Foreskin keratinocyte (primary cell): ENCODE measurements at places on chromosomes 4 and X. TPM values are rescaled to one million over a fixed set of nuclear protein-coding genes. Genes with fewer than 3 reads are reported as not detected.

Gene CXCL1
- 29.4 and 42.3 TPM in 2 replicates for polyA plus RNA-seq

Gene NALF2
- 0.69 and 1.6 TPM in 2 replicates for polyA plus RNA-seq

Gene PLAC8
- 1.2 and 1.7 TPM in 2 replicates for polyA plus RNA-seq

Gene GAGE13
- not detected in 2 replicates for polyA plus RNA-seq

Gene ATP8A1
- polyA plus RNA-seq = 0.02 TPM in 1 of 2 replicates, not detected in the other

Gene ERVMER34-1
- 5.3 and 7.5 TPM in 2 replicates for polyA plus RNA-seq

Gene UGT2A1
- not detected in 2 replicates for polyA plus RNA-seq

Gene TMEM156
- 0.11 and 0.72 TPM in 2 replicates for polyA plus RNA-seq

Gene PPP3CA
- 20.5 and 20.9 TPM in 2 replicates for polyA plus RNA-seq

Gene SMIM10
- polyA plus RNA-seq = 0.12 and 0.19 TPM in 2 replicates

DNA sequence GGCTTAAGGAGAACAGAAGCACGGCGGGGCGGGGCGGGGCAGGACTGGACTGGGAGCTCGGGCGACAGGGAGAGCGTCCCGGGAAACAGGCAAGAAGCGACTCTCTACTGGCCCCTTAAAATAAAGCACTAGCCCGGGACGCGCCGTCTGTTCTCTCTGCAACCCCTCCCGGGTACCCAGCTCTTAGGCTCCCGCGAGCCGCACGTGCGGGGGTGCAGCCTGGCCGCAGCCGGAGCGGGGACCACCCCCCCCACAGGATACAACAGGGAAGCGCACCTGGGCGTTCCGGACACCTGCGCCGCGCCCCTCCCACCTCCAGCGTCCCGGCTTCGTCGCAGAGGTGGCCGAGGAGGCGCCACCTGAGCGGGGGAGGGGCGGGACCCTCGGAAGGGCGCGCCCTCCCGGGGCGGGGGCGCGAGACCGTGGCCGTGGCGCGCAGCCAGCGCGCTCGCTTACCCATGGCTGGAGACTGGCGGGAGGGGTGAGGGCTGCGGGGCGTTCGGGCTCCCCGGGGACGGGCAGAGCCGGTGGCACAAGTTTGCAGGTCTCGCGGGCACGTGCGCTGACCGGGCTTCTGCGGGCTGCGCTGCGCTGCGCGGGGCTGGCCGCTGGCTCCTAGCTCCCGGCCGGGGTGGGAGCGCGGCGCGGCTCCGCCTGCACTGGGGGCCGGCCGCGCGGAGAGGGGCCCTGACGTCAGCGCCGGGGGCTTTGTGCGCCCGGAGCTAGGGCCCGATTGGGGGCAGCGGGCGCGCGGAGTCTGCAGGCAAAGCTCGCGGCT lies 91.5 kb downstream of the GEMIN8 start:
- DNase-seq = no peak

- no peak for DNase-seq
Observed at GRCh38 chr4:183801457-183802165, 103.5 kb upstream of the STOX2 start.

- no peak for DNase-seq
Observed at GRCh38 chrX:46070421-46070820, 474.8 kb downstream of the ZNF674 start.

DNA sequence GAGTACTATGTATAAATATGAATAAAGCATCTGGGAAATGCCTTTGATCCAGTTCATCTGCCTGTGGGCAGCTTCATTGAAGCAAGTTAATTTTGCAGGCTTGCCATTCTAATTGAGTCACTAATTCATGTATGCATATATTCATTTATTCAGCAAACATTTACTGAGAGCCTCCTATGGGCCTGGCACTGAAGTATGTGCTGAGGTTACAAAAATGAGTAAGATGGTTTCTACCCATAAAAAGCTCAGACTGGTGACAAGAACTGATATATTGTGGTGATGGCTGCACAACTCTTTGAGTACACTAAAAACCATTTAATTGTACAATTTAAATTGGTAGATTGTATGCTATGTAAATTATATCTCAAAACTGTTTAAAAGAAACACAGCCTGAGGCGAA lies 1.1 kb upstream of the MRPL1 start:
- no peak for DNase-seq

- no peak for DNase-seq
Observed at GRCh38 chr4:137359691-137360315, 172.5 kb downstream of the PCDH18 start.

- DNase-seq = no peak
Observed at GRCh38 chr4:134078230-134078914, 123.2 kb downstream of the PABPC4L start.

- no peak for DNase-seq
Observed at GRCh38 chrX:63529961-63530360, 178.8 kb upstream of the SPIN4 start.

- no peak for DNase-seq
Observed at GRCh38 chrX:23513121-23513520, 154.2 kb upstream of the PRDX4 start.

DNA sequence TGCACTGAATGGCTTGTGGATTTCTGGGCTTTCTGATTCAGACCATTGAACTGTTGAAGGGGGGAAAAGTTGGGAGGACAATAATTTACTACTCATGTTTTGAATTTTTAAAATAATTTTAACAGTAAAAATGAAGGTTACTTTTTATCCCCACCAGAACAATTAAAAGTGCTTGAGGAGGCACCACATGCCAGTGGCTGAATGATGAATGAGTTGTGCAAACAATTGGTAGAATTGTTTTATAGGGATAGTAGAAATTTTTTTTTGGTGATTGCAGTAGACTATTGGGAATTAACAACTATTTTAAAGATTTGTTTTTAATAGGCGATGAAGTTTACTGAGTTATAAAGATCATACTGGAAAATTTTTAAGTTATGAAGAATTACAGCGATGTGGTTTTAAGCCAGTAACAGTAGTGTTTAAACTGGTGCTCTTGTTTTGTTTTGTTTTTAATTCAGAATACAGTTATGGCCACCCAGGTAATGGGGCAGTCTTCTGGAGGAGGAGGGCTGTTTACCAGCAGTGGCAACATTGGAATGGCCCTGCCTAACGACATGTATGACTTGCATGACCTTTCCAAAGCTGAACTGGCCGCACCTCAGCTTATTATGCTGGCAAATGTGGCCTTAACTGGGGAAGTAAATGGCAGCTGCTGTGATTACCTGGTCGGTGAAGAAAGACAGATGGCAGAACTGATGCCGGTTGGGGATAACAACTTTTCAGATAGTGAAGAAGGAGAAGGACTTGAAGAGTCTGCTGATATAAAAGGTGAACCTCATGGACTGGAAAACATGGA lies 2.7 kb downstream of the REST start:
- no peak for DNase-seq

- no peak for DNase-seq
Observed at GRCh38 chr4:75686346-75686745, 13.1 kb upstream of the G3BP2 start.

DNA sequence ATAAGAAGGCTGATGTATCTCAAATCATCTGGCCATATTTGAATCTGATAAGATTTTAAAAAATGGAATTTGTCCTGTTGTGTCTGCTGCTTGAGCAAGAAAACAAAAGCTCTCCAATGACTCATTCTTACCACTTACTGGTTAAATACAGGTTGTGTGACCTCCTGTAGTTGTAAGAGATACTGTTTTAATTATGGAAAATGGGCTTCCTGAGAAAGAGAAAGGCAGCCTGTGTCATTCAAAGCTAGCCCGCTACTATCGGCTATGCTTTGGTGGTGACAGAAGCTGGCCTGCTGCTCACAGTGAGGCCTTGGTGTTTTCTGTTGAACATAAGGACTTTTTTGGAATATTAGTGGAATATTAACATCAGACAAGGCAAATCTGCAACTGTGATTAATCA lies 1722.1 kb upstream of the PCDH10 start:
- DNase-seq = peak; percentile 7

DNA sequence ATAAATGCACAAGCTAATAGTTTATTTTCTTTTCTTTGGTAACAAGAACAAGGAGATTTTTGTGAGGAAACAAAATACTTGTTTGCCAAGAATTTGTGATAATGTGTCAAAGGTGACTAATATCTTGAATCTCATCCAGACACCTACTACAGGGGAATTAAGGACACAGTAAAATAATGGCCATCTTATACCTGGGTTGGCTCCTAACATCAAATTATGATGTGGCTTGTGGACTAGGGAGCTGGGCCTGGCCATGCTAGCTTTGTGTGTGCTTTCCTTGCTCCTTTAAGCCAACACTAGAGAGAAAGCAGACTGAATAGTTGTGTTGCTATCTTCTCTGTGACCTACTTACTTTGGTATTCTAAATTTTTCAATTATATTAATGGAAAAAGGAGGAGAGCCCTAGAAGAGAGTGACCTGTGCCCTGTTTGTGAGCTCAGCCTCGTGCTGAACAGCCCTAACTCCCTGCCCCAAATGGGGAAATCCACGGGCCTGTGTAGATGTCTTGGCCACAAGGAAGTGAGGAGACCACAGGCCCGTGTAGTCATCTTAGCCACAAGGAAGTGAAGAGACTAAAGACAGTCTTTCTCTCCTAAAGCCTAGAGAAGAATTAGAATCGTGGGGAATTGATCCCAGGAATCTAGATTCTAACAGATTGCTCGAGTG lies 23.3 kb downstream of the ARHGAP24 start:
- peak; percentile 59 for DNase-seq

DNA sequence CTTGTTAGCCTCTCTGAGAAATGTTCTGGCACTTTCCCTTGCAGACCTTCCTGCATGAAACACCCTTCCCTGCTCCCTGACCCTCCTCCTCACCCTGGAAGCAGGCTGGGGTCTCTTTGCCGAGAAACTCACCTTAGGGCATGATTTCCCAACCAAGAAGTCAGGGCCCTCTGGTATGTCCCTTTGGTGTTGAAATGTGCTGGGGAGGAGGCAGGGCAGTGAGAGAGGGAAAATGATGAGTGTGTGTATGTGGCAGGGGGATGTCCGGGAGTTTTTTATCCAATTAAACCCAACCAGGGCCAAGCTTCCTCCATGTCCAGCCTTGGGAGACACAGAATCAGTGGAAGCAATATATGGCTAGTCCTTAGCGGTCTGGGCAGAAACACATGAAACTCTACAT lies 5.1 kb downstream of the ELF4 start:
- DNase-seq = no peak

- peak; percentile 99 for DNase-seq
Observed at GRCh38 chr4:5773271-5773555, 62.2 kb downstream of the EVC start.

- no peak for DNase-seq
Observed at GRCh38 chr4:26105337-26105736, 191.3 kb downstream of the SMIM20 start.

GRCh38 chr4:90074322-90074886 lies 52.8 kb upstream of the CCSER1 start:
- DNase-seq = no peak

DNA sequence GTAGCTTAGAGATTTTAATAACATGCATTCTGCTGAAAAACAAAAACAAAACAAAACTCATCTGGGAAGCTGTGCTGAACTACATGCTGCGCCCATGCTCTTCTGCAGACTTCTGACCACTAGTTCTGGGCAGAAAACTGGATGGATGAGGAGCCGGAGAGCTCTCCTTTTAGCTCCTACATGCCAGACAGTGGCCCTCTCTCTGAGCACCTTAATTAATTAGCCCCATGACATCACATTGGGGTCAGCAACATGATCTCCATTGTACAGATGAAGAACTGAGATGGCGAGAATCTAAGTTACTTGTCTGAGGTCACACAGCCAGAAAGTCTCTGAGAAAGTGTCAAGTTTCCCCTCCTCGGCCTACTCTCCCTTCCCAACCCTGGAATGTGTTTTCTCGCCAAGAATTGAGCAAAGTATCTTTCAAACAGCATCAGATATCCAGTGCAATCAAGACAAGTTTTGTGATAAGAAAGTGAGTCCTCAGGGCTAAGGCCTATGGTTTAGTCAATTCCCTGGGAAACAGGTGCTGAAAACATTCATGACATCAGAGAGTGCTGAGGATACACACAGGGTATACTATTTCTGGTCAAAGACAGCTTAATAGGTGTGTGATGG lies 21.6 kb downstream of the SCD5 start:
- no peak for DNase-seq

GRCh38 chr4:20478412-20478811 lies 221.8 kb upstream of the PACRGL start:
- DNase-seq = no peak

- no peak for DNase-seq
Observed at GRCh38 chrX:41921492-41922430, 1.6 kb downstream of the CASK start.
